ENCODE measurements at places on chromosomes 4 and X.
A peak's percentile ranks its signal among the peaks of the same experiment; 100 is the strongest.

- DNase-seq, result no peak
Measured at GRCh38 chr4:148565801-148566200, 123.6 kb upstream of the NR3C2 start.

GRCh38 chr4:131427000-131427399, 1722.1 kb upstream of the PCDH10 start:
- DNase-seq, result peak; percentile 29

DNA sequence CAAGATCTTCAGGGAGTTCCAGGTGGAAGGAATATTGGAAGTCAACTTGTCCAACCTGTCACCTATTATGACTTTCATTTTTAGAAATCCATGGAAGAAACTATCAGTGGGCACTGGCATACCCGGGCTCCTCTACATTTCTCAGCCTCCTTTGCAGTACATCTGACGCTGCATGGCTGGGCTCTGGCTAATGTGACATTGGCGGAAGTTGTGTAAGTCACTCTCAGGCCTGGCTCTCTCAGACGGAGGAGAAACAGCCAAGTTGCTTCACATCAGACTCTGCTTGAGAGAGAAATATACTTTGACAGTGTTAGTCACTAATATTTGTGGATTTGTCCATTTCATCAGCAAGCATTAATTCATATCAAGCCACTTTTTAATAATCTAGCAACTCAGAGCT, 4.5 kb downstream of the DCHS2 start:
- DNase-seq, result no peak

GRCh38 chr4:921830-922331, 10.2 kb downstream of the GAK start:
- DNase-seq, result no peak

- DNase-seq, result peak; percentile 83
Measured at GRCh38 chr4:158015241-158015640, 157.6 kb downstream of the GASK1B start.

- no peak for DNase-seq
Measured at GRCh38 chrX:115895678-115896329, 274.7 kb upstream of the AGTR2 start.

DNA sequence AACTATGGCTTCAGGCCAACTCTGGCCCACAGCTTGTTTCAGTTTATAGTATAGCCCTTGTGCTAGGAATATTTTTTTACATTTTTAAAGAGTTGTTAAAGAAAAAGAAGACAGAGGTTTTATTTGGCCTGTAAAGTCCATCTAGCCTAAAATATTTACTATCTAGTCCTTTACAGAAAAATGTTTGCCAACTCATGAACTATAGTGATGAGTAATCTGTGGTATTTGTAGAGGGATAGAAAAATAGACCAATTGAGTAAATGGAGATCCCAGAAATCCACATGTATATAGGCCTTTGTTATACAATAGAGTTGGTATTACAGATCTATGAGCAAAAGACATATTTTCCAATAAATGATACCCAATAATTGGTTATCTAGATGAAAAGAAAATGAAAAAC, 288.7 kb downstream of the PRDM5 start:
- DNase-seq, result no peak

- no peak for DNase-seq
Measured at GRCh38 chr4:163747886-163748285, 253.4 kb downstream of the TMA16 start.

DNA sequence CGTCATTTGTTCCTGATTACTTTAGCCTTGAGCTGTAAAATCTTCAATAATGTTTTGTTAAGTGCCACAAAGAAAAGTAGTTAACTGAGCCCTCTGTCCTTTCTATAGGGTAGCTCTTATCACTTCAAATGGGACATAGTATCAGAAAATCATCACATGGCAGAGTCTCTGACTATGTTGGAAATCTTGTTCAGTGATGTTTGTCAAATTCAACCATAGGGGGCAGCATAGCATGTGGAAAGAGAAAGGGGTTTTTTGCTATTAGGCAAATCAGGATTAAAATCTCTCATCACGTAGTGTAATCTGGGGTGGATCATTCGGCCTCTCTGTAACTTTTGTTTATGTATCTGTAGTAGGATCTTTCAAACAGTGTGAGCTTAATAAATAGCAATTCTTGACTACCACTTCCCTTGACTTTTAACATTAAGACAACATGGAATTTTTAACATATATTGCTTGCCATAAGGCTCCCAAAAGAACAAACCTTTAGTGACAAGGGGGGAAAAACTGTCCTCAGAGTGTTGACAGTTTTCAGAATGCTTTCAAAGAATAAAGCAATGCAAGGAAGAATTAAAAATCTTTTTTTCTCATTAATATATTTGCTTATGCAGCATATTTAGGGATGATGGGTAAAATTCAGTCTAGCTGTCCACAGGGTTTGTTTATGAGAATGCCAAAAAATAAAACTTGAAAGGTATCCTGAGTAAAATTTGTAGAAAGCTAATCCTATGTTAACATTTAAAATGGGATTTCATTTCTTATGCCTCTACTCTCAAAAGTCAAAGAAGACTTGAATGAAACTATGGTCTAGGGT, 127.2 kb downstream of the FBXW7 start:
- DNase-seq, result peak; percentile 54

GRCh38 chr4:82784681-82785610, 13.7 kb downstream of the SCD5 start:
- no peak for DNase-seq

GRCh38 chr4:149964001-149964796, 114.0 kb upstream of the DCLK2 start:
- DNase-seq, result peak; percentile 12

- peak; percentile 61 for DNase-seq
Measured at GRCh38 chr4:85740431-85740861, 265.5 kb downstream of the ARHGAP24 start.
